Keratinocyte (primary cell): ENCODE measurements at places on chromosomes 11 and 22.

- DNase-seq: no peak
These were observed 70.6 kb upstream of the ATXN10 start for GRCh38 chr22:45600790-45601730.

DNA sequence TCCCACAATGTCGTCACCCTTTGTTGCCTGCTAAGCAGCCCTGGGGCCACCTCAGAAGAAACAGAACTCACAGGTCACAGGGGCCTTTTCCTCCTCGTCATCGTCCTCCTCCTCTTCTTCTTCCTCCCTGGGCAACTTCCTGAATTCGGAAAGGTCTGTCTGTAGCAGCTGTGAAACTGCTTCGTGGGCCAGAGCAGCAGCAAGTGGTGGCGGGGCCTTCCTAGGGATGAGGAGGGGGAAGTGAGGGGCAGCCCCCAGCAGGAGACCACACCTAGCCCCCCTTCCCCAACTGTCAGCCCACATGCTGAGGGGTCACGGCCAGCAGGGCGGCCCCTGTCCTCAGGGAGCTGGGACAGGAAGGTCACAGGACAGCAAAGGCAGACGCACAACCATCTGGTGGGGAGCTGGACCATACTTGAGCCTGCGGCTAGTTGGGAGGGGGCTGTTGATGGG is 13.2 kb downstream of the PPM1F start:
- DNase-seq: no peak

- no peak for DNase-seq
These were observed 1621.6 kb upstream of the RAG2 start for GRCh38 chr11:38219636-38220035.

GRCh38 chr11:13236626-13237025 is 41.0 kb upstream of the BMAL1 start:
- DNase-seq: no peak

GRCh38 chr11:10303558-10304363 is 1.1 kb upstream of the ADM start:
- no peak for DNase-seq

DNA sequence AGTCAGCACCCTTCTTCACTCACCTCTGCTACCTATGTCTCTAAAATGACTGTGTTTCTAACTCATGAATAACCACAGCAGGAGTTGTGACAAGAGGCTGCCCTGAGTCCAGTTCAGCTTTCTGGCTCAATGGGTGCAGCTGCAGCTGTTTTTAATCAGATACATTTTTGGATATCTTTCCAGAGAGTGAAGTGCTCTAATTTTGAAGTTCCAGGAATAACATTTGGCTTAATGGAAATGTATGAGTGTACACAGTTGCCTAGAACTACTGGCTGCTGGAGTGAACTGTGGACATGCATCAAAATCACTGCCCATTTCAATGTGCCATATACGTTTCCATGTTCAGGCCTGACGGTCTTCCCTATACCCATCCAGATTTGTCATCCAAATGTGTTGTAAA is 769.5 kb upstream of the ANO3 start:
- DNase-seq: no peak

- DNase-seq: no peak
These were observed 64.3 kb downstream of the SMIM38 start for GRCh38 chr11:69219991-69220390.

DNA sequence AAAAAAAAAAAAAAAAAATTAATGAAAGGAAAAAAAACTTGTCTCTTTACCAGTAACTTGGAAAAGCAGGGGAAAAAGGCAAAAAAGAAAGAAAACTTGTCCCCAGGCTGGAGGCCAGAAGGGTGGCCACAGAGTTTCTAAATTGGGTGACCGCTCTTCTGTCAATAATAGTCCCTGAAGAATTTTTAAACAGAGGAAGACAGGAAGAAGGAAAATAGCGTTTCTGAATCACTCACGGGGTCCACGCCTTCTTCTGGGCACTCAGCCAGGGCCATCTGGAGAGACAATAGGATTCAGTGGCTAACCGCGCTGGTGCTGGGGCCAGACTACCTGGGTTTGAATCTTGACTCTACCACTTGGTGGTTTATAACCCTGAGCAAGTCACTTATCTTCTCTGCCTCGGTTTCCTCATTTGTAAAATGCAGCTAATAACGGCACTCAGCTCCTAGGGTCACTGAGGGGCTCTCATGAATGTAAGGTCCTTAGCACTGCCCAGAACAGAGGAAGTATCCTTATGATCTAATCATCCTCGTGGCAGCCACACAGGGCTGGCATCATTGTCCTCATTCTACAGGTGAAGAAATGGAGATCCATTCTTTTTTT is 7.0 kb downstream of the C11orf86 start:
- no peak for DNase-seq

- no peak for DNase-seq
These were observed 77.4 kb downstream of the FAM168A start for GRCh38 chr11:73520353-73521061.

GRCh38 chr11:105573091-105573490 is 36.8 kb upstream of the GRIA4 start:
- DNase-seq: no peak

- DNase-seq: no peak
These were observed 14.8 kb downstream of the TOP3B start for GRCh38 chr22:21967693-21968271.

- DNase-seq: no peak
These were observed 56.5 kb upstream of the CABP7 start for GRCh38 chr22:29663180-29663821.

DNA sequence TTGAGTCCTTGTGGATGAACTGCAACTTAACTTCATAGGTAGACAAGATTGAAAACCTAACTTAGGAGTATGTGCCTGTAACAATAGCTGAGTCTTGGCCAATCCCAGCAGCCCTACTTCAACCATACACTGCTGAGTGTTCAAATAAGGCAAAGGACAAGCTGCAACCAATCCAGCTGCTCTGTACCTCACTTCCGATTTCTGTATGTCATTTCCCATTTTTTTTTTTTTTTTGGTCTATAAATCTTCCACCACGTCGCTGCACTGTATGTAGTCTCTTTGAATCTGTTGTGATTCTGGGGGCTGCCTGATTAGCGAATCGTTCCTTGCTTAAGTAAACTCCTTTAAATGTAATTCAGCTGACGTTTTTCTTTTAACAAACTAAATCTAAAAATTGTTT is 35.4 kb upstream of the FLI1 start:
- no peak for DNase-seq

DNA sequence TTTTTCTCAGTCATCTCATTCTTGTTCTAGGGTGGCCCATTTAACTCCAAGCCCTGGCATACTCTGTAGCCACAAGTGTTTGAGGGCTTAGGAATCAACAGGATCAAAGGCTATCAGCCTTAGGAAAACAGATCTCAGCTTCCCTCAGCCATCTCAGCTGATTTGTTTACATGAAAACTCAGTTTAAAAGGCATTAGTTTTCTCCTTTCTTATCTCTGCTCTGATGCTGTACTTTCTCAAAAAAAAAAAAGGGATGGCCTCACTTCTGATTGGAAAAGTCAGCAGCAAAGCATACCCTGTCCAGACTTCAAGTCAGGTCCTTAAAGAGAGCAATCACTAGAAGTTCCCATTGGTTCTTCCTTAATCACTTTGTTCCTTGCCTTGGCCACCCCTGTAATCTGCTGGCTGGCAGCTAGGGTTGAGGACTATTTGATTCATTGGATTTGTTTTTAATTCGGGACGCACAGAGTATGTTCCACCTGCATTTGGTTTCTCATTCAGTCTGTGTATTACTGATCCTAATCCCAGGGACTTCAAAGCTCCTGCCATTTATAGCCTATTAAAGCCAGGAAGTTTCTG is 102.8 kb downstream of the EXT2 start:
- no peak for DNase-seq

- no peak for DNase-seq
These were observed at the start of gene NOL12 for GRCh38 chr22:37686002-37686982. TSS of gene NOL12 (plus strand) at chr22:37686343. CDS start at chr22:37686393, 50 bp downstream.

- DNase-seq: no peak
These were observed 19.7 kb upstream of the PDGFB start for GRCh38 chr22:39264349-39265038.

DNA sequence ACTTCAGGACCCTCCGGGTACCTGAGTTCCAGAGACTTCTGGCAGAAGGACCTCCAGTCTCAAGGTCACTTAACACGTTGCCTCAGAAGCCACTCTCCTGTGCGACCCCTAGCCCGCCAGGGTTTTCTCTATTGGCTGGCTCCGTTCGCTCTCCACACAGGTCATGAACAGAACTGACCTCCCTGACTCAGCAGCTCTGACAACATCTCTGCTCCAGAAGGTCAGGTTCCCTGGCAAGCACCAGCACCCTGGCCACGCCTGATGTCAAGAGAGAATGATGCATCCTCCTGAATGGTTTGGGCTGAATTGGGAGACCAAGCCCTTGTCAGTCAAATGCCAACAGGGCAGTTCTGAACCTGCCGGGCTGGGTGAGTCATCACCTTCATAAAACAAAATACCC is 84.3 kb upstream of the TMEM45B start:
- peak; percentile 41 for DNase-seq

GRCh38 chr11:109421981-109422869 is at the start of gene C11orf87:
TSS of gene C11orf87 (plus strand) at chr11:109422190. CDS start at chr11:109423634, 1,444 bp downstream.
- no peak for DNase-seq

DNA sequence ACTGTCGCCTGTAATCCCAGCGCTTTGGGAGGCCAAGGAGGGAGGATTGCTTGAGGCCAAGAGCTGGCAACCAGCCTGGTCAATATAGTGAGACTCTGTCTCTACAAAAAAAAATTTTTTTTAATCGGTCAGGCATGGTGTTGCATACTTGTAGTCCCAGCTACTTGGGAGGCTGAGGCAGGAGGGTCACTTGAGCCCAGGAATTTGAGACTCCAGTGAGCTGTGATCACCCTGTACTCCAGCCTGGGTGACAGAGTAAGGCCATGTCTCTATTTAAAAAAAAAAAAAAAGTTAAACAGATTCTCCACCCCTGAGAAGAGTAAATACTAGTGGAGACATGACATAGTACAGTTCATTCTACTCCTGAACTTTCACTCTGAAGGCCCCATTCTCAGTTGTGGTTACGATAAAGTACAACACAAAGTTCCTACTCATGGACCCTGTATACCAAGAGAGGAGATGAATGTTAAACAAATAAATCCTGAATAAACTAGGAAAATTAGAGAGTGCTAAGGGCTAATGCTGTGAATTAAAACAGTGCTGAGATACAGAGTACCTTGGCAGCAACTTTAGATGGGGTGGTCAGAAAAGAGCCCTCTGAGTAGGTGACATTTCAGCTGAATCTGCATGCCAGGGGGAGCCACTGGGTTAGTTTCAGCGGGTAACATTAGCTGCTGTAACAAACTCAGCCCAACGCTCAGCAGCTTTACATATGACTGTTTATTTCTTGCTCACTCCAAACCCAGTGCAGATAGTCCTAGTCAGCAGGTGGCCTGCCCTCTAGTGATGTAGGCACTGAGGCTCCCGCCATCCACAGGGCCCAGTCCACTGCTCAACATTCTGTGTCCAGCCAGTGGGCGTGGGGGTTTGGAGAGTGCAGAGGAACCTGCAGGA is 75.1 kb downstream of the DBX1 start:
- DNase-seq: no peak

GRCh38 chr11:86447763-86448480 is 73.2 kb downstream of the CCDC81 start:
- no peak for DNase-seq
